ENCODE measurements at places on chromosomes 13 and 19. TPM values are rescaled to one million over a fixed set of nuclear protein-coding genes. Genes with fewer than 3 reads are reported as not detected.

GRCh38 chr13:95300625-95301182, 547 bp downstream of the ABCC4 start:
- peak; percentile 40 for DNase-seq

- DNase-seq, result peak; percentile 85
Measured at GRCh38 chr19:11766597-11767591, at the start of gene ZNF441. TSS of gene ZNF441 (plus strand) at chr19:11767000. CDS start at chr19:11767194, 194 bp downstream.

DNA sequence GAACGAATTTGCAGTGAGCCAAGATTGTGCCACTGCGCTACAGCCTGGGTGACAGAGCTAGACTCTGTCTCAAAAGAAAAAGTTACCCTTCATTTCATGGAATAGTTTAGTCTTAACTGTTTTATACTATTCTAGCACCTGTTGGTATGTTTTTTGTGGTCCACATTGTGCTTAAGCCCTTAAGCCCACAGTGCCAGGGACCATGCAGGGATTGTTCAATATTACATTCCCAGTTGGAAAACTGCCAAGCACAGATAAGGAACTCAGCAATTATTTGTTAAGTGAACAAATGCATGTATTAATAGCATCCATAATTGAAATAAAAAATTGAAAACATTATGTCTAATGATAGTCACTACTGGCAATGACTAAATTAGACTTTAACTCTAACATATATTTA, 193.5 kb downstream of the PCDH17 start:
- DNase-seq, result no peak

GRCh38 chr19:40542202-40542859, 34.3 kb upstream of the SHKBP1 start:
- DNase-seq, result no peak

Gene LGALS4
- not detected for total RNA-seq

DNA sequence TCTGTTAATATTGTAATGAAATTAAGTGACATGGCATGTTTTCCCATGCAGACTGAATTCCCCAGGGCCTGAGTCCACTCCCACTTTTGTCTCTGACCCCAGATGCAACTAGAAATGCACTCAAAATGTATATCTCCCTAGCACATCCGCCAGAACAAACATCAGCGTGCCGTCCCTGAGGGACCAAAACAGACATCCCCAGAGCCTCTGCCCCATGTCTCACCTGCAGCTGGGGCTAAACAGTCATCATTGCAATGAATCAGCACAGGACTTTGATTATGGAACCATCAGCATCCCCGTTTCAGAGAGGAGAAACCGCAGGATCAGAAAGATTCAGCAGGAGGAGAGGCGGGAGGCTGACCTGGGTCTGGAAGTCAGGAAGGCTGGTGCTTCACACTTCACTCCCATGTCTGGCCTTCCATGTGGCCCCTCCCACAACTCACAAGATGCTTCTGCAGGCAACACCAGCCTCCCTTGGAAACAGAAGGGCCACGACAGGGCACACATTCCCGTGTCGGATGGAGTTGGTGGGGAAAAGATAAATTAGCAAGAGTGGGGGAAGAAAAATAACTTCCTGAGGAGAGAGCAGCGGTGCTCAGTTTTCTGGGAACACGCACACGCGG, 130.6 kb upstream of the VSTM2B start:
- no peak for DNase-seq
